Fibroblast of lung (primary cell): ENCODE measurements at places on chromosomes 16 and 17. TPM values are rescaled to one million over a fixed set of nuclear protein-coding genes. Genes with fewer than 3 reads are reported as not detected.
A peak's percentile ranks its signal among the peaks of the same experiment; 100 is the strongest.

The SYNGR3 gene
- 1.5 and 1.8 TPM in 2 replicates for total RNA-seq

DNA sequence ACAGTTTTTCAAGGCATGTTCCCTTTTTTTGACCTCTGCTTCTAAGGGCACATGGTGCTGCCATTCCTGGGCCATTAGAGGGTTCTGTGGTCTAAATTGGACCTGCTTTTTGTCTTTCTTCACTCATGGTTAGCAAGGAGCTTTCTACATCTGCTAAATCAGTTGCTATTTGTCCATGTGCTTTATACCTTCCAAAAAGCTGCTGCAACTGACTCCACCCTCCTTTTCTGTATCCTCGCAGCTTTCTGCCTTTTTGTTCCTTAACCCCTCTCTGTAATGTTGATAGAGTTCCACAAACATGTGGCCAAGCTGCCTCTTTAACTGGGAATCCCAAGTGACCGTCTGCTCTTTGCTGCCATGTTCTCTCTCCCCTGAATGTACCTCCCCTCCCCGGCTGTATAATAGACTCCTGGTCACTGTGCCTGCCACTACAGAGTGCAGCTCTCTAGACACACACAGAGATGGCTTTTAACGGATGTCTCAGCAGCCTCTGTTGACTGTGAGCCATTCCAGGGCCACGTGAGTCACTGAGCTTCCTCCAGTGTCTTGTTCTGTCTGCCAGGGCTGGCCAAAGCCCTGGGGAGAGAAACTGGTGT lies 57.4 kb upstream of the TEKT3 start:
- DNase-seq = peak; percentile 69
- H3K27me3 ChIP-seq = no peaks in the 10 kb centered on the region
- H3K4me1 ChIP-seq = peaks cover 15% of the 10 kb centered on the region

DNA sequence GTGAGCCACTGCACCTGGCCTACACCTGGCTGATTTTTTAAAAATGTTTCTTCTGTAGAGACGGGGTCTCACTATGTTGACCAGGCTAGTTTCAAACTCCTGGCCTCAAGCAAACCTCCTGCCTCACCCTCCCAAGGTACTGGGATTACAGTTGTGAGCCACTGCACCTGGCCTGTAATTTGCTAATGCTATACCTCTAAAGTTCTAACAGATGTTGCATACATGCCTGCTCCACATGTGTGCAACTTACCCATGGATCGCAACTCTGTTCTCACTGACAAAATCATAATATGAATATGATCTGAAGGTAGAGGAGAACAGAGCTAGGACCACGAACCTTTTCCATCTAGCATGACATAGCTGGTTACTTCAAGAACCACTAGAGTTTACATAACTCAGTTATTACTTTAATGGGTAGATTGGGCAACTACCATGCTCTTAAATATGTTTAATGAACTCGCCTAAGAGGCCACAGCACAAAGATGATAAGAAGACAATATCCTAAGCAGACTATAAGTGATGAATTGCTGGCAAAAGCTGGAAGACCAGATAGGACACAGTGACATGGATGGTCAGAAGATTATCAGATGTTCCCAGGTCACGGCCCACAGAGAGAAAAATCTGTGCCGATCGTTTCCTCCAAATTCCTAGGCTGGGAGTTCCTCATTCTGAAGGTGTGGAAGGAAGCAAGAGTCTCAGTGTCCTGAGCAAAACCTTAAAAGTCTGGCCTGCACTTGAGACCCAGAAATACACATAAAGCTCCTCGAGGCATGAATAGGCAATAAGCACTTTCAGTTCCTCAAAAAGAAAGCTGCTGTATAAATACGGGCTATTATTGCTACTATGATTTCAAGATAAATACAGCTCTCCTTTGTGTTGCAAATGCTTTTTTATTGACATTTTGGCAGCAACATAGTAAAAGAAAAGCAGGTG lies 53.6 kb upstream of the ICAM2 start:
- no peak overlapping the region for H3K4me3 ChIP-seq
- H3K4me1 ChIP-seq = no peaks in the 10 kb centered on the region
- H3K36me3 ChIP-seq = peaks cover 2% of the 10 kb centered on the region
- no peak overlapping the region for H3K27ac ChIP-seq
- no peaks in the 10 kb centered on the region for H3K27me3 ChIP-seq
- no peak for DNase-seq

- H3K4me3 ChIP-seq = no peak overlapping the region
- no peaks in the 10 kb centered on the region for H3K36me3 ChIP-seq
- no peaks in the 10 kb centered on the region for H3K27me3 ChIP-seq
- no peaks in the 10 kb centered on the region for H3K4me1 ChIP-seq
- H3K27ac ChIP-seq = no peak overlapping the region
These were observed 50.6 kb upstream of the NDRG4 start for GRCh38 chr16:58449306-58449705.
